Adrenal gland (tissue), 19 donors: ENCODE measurements at places on chromosomes 2 and 18. TPM values are rescaled to one million over a fixed set of nuclear protein-coding genes. Genes with fewer than 3 reads are reported as not detected.

The TMEM198 gene
- total RNA-seq, result 16.2 TPM

DNA sequence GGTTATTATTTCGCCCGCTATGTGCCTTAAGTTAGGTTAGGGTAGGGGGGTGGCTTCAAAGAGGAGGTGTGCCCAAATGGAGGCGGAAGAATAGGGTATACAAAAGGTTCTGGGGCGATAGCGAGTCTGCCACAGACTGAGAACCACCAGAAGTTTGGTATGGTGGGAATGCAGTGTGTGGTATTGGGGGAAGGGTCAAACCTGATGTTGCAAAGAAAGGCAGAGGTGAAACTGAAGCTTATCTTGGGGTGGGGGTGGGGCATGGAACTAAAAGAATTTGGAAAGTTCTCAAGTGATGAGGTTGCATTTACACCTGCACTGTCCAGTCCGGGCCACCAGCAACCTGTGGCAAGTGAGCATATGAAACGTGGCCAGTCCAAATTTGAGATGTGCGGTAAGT lies 11.8 kb upstream of the CCBE1 start:
- no peak overlapping the region for H3K27ac ChIP-seq
- H3K27me3 ChIP-seq, result no peaks in the 10 kb centered on the region

DNA sequence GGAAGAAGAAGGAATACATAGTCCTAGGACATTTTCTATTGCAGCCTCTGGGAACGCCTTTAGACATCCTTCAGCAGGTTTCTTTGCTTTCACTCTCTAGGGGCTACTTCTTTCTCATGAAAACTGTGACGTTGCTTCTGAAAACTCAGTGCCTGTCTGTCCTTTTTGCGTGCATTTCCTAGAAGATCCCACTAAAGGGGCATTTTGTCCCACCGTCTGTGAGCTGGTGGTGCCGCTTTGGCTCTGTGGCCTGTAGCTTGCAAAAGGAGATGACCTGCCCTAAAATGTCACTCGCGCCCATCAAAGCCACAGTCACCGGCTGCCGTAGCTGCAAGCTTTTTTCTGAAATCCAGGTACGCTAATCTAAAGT lies 579 bp downstream of the STAT4 start:
- peak overlapping the region; percentile 13 for H3K4me3 ChIP-seq
- no peaks in the 10 kb centered on the region for H3K4me1 ChIP-seq
- H3K27ac ChIP-seq, result no peak overlapping the region
- no peaks in the 10 kb centered on the region for H3K36me3 ChIP-seq
- DNase-seq, result no peak
- no peaks in the 10 kb centered on the region for H3K27me3 ChIP-seq

The GPR45 gene
- not detected for total RNA-seq

GRCh38 chr2:111671426-111672150 lies 212.4 kb downstream of the ANAPC1 start:
- DNase-seq, result peak; percentile 65
- H3K36me3 ChIP-seq, result no peaks in the 10 kb centered on the region
- H3K4me3 ChIP-seq, result no peak overlapping the region
- no peaks in the 10 kb centered on the region for H3K27me3 ChIP-seq

DNA sequence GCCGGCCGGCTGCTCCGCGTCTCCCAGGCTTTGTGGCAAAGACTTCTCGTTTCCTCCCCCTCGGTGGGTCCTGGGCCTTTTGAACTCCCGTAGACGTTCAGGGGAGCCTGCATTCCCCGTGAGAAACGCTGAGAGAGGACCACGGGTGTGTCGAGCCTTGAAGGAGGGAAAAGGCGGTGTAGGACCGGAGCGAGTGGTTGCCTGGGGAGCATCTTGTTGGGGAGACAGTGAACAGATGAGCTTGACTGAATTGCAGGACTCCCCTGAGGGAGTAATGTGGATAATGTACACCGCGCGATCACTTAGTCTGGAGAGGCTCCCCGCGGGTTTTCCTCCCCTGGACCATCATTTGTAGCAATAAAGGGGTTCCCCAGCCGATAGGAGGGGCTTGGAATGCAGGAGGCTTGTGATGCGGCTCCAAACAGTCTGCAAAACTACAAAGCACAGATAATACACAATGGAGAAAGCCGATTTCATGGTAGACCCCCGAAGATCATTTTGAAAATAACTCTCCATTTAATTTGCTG lies 769 bp downstream of the ALMS1 start:
- no peaks in the 10 kb centered on the region for H3K36me3 ChIP-seq
- peak overlapping the region; percentile 90 for H3K27ac ChIP-seq
- H3K4me1 ChIP-seq, result peaks cover 17% of the 10 kb centered on the region
- no peaks in the 10 kb centered on the region for H3K27me3 ChIP-seq

- H3K4me3 ChIP-seq, result no peak overlapping the region
- H3K4me1 ChIP-seq, result no peaks in the 10 kb centered on the region
Measured at GRCh38 chr2:233801357-233802131, 23.4 kb downstream of the MROH2A start.

- DNase-seq, result no peak
- H3K4me3 ChIP-seq, result no peak overlapping the region
- H3K27ac ChIP-seq, result no peak overlapping the region
- H3K4me1 ChIP-seq, result no peaks in the 10 kb centered on the region
- no peaks in the 10 kb centered on the region for H3K27me3 ChIP-seq
- H3K36me3 ChIP-seq, result no peaks in the 10 kb centered on the region
Measured at GRCh38 chr2:219082332-219082958, 21.7 kb upstream of the IHH start.

DNA sequence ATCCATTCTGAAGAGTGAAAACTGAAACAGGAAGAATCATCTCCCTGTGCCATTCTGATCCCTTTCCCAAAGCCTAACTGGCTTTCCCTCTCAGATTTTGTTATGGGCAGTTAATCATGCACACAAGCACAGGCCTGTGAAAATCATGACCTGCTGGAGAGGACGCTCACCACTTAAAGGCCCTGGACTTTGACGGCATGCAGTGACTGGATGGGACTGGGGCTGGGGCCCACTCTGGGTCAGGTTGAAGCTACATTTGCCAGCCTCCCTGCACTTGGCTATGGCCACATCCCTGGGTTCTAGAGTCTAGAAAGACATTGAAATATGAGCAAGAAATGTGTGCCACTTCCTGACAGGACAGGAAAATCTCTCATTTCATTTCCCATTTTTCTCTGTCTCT lies 12.9 kb downstream of the PDE11A start:
- no peaks in the 10 kb centered on the region for H3K36me3 ChIP-seq
- H3K27me3 ChIP-seq, result no peaks in the 10 kb centered on the region
- H3K27ac ChIP-seq, result no peak overlapping the region

GRCh38 chr18:44869533-44869932 lies 188.8 kb downstream of the SETBP1 start:
- H3K27ac ChIP-seq, result no peak overlapping the region
- H3K36me3 ChIP-seq, result no peaks in the 10 kb centered on the region
- H3K4me1 ChIP-seq, result no peaks in the 10 kb centered on the region
- DNase-seq, result no peak
- no peaks in the 10 kb centered on the region for H3K27me3 ChIP-seq

The POTEJ gene
- total RNA-seq, result not detected

DNA sequence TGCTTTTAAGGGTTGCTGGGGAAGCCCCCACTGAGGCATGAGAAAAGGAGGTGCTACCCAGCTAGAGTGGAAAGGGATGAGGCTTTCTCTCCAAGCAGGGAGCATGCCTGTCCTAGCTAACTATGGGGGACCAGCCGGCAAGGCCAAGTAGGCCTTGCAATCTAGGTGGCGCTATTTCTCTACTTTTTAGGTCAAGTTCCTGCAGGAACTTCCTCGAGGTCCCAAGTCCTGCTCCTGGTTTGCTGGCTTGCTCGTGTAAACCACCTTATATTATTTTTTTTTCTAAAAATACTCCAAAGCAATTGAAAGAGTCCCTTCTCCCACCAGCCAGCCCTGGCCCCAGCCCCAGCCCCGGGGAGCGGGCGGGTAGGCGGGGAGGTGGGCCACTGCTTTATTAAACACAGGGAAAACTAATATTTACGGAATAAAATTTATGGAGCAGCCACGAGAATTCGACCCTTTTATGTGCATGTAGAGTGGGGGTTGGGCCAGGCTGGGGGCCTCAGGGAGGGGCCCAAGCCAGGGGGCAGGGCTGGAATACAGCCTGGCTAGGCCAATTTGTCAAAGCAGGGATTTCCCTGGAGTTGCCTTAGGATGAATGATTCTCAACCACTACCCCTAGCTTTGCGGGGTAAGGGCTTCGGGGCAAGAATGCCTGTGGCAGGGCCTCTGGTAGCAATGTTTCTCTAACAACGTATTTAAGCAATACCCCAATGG lies 12.8 kb upstream of the IHH start:
- no peak overlapping the region for H3K4me3 ChIP-seq
- no peak overlapping the region for H3K27ac ChIP-seq
- peak; percentile 43 for DNase-seq
- no peaks in the 10 kb centered on the region for H3K4me1 ChIP-seq

DNA sequence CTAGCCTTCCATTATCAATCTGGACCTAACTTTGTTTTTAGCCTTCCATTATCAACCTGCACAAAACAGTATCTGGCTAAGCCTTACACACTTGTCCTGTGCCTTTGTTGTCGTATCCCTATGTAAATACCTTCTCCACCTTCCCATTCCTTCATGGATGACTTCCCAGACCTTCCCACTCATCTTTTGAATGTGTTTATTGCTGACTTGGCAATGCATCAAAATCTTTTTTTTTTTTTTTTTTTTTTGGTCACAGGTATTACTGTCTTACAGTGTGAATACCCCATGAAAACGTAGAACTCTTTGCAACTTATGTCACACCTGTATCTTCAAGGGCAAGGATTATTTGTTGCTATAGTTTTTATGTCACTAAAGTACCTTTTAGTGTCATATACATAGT lies 25.7 kb downstream of the RPE start:
- H3K4me3 ChIP-seq, result no peak overlapping the region
- H3K4me1 ChIP-seq, result peaks cover 6% of the 10 kb centered on the region
- no peaks in the 10 kb centered on the region for H3K36me3 ChIP-seq
- no peak for DNase-seq
- no peak overlapping the region for H3K27ac ChIP-seq

DNA sequence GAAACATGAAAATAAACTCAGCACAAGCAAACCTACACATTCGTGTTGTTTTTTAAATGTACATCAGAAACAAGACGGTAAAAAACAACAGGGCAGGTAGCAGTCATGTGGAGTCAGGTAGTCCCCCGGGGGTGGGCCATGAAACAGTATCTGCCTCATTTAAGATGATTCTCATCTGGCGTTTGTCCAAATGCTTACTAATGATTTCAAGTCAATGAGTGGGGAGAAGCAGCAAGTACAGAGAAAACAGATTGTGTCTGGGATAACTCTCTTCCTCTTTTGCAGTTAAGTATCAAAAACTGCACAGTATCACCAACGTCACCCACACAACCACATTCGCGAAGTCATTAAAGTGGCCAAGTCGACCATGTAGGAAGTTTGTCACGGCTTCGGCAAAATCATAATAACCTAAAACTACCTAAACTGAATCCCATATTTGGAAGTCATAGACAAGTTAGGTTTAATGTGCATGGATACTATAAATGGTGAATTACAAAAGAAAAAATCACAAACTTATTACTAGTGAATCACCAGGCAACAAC lies 1.3 kb downstream of the LAPTM4A start:
- peaks cover 27% of the 10 kb centered on the region for H3K4me1 ChIP-seq
- H3K27me3 ChIP-seq, result no peaks in the 10 kb centered on the region
- peak; percentile 39 for DNase-seq
- peak overlapping the region; percentile 97 for H3K27ac ChIP-seq
- peak overlapping the region; percentile 43 for H3K4me3 ChIP-seq
- H3K36me3 ChIP-seq, result no peaks in the 10 kb centered on the region

The SLC4A5 gene
- total RNA-seq, result 1.00 TPM

The DSEL gene
- total RNA-seq, result 2.2 TPM

The SH2D6 gene
- total RNA-seq, result 0.61 TPM

GRCh38 chr2:1186421-1186820 lies 226.8 kb upstream of the TPO start:
- no peak overlapping the region for H3K27ac ChIP-seq
- no peak for DNase-seq
- no peaks in the 10 kb centered on the region for H3K36me3 ChIP-seq
- no peaks in the 10 kb centered on the region for H3K27me3 ChIP-seq
- no peak overlapping the region for H3K4me3 ChIP-seq
- no peaks in the 10 kb centered on the region for H3K4me1 ChIP-seq

GRCh38 chr2:204187229-204188083 lies 250.9 kb downstream of the ICOS start:
- no peak for DNase-seq
- H3K4me1 ChIP-seq, result no peaks in the 10 kb centered on the region
- H3K27ac ChIP-seq, result no peak overlapping the region
- no peaks in the 10 kb centered on the region for H3K36me3 ChIP-seq
- H3K4me3 ChIP-seq, result no peak overlapping the region
- no peaks in the 10 kb centered on the region for H3K27me3 ChIP-seq

- H3K36me3 ChIP-seq, result no peaks in the 10 kb centered on the region
- DNase-seq, result no peak
- no peak overlapping the region for H3K27ac ChIP-seq
- H3K4me3 ChIP-seq, result no peak overlapping the region
Measured at GRCh38 chr2:119939915-119940314, 73.0 kb upstream of the EPB41L5 start.

The MIB1 gene
- total RNA-seq, result 32.6 TPM

GRCh38 chr2:73289304-73289703 lies 4.0 kb downstream of the EGR4 start:
- H3K27ac ChIP-seq, result no peak overlapping the region
- H3K4me3 ChIP-seq, result no peak overlapping the region
- H3K36me3 ChIP-seq, result no peaks in the 10 kb centered on the region
- DNase-seq, result no peak
- H3K4me1 ChIP-seq, result peaks cover 28% of the 10 kb centered on the region
